Tibial nerve (tissue), 4 donors: ENCODE measurements at places on chromosomes 12 and 14. TPM values are rescaled to one million over a fixed set of nuclear protein-coding genes. Genes with fewer than 3 reads are reported as not detected.
A peak's percentile ranks its signal among the peaks of the same experiment; 100 is the strongest.

Gene CALM1
- total RNA-seq = 147 TPM

Gene MYO1H
- not detected for total RNA-seq

Gene AVPR1A
- 6.9 TPM for total RNA-seq

Gene PLCZ1
- not detected for total RNA-seq

Gene HOXC11
- total RNA-seq = 0.63 TPM

Gene TDP1
- 5.9 TPM for total RNA-seq

Gene TAS2R10
- total RNA-seq = 1.7 TPM

Gene STAB2
- total RNA-seq = not detected

- DNase-seq = no peak
- H3K27me3 ChIP-seq = no peaks in the 10 kb centered on the region
- no peaks in the 10 kb centered on the region for H3K36me3 ChIP-seq
These were observed 106.7 kb downstream of the CRADD start for GRCh38 chr12:93783832-93784231.

DNA sequence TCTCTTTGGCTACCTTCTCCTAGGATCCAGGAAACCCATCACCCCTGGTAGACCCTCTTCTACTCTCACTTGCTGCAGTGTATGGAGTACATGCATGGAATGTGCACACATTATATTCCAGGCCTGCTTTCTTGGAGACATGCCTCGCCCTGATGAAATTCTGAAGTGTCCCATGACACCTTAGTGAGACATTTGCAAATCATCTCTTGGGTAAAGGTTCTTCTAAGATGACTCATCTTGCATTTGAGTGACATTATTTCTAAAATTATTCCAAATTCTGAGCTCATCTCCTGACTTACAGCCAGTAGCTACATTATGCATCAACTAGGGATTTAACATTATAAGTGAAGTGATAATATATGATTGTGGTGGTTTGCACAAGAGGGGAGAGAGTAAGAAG is 49.8 kb downstream of the SDR9C7 start:
- no peak overlapping the region for H3K4me3 ChIP-seq
- H3K27me3 ChIP-seq = no peaks in the 10 kb centered on the region
- H3K36me3 ChIP-seq = no peaks in the 10 kb centered on the region
- H3K4me1 ChIP-seq = no peaks in the 10 kb centered on the region
- no peak for DNase-seq

DNA sequence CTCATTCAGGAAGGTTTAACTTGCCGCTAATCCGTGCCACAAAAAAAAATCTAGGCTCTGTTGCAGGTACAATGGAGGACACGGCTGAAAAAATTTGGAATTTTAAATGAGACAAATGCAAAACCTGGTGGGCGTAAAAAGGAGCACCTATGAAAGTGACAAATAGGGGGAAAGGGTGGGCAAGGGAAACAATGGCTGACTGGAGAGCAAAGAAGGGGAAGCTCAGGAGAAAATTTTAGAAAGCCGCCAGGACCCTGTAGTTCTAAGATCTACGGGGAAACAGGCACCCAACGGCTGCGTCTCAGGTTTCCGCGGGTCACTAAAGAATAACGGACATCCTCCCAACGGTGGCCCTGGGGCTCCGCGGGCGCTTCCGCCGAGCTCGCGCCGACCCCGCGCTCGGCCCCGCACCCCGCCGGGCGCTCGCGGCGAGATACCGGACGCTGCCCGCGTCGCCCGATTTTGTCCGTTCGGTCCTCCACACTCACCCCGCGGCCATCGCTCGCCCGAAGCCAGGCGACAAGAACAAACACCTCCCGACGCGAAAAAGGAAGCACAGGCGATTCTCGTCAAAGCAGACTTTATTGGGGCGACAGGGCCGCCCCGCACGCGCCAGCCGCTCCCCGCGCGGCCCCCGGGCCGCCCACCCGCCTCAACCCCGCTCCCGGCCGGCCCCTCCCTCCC is 1.1 kb upstream of the YY1 start:
- no peaks in the 10 kb centered on the region for H3K27me3 ChIP-seq
- H3K4me3 ChIP-seq = peak overlapping the region; percentile 91
- peak; percentile 48 for DNase-seq
- no peaks in the 10 kb centered on the region for H3K36me3 ChIP-seq
- no peaks in the 10 kb centered on the region for H3K4me1 ChIP-seq

GRCh38 chr12:81128930-81129554 is 51.2 kb downstream of the ACSS3 start:
- H3K27me3 ChIP-seq = no peaks in the 10 kb centered on the region
- no peaks in the 10 kb centered on the region for H3K4me1 ChIP-seq
- H3K4me3 ChIP-seq = no peak overlapping the region
- DNase-seq = no peak

- no peaks in the 10 kb centered on the region for H3K27me3 ChIP-seq
- H3K4me1 ChIP-seq = peaks cover 13% of the 10 kb centered on the region
- H3K36me3 ChIP-seq = no peaks in the 10 kb centered on the region
- no peak for DNase-seq
- no peak overlapping the region for H3K4me3 ChIP-seq
- H3K27ac ChIP-seq = no peak overlapping the region
These were observed 46.8 kb downstream of the AMN start for GRCh38 chr14:102969060-102969791.

GRCh38 chr12:130288206-130288605 is 49.5 kb upstream of the PIWIL1 start:
- no peaks in the 10 kb centered on the region for H3K4me1 ChIP-seq
- H3K4me3 ChIP-seq = no peak overlapping the region
- no peaks in the 10 kb centered on the region for H3K36me3 ChIP-seq

DNA sequence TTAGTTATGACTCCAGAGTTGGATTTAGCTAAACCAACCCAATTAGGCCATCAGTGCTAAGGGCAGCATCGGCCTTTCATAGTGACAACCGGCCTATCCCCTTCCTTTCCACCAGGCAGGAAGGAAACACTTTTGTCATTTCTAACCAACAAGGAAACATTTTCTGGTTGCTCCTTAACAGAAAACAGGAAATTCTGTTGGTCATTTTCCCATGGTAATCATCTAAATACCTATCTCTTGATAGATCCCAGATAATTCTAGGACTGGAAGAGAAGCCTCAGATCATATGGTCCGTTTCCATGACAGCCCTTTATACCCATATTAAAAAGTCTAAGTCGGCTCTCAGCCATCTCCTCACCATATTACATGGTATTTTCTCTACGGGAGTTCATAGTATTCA is 79.2 kb upstream of the USP44 start:
- H3K4me1 ChIP-seq = peaks cover 6% of the 10 kb centered on the region
- no peaks in the 10 kb centered on the region for H3K27me3 ChIP-seq
- H3K27ac ChIP-seq = no peak overlapping the region
- H3K36me3 ChIP-seq = no peaks in the 10 kb centered on the region
- H3K4me3 ChIP-seq = no peak overlapping the region

GRCh38 chr14:49189375-49189774 is 396.8 kb downstream of the RPS29 start:
- H3K27ac ChIP-seq = no peak overlapping the region
- no peak overlapping the region for H3K4me3 ChIP-seq
- no peaks in the 10 kb centered on the region for H3K36me3 ChIP-seq
- DNase-seq = no peak

DNA sequence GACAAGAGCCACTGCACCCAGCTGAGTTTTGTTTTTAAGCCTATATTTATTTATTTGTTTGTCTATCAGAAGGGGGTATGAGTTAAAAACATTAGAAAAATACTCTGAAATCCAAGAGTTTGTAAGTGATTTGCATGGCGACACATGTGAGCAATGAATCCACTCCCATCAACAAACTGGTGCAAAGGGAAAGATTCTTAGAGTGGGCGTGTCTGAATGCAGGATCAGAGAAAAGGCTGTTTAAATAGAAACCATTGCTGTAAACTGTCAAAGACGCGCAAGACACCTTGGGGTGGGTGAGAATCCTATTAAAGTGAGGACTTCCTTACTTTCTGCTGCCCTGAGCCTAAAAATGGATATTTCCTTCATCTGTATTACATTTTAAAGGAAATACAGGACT is 51.9 kb downstream of the ZFYVE26 start:
- no peak overlapping the region for H3K27ac ChIP-seq
- H3K4me1 ChIP-seq = no peaks in the 10 kb centered on the region
- H3K27me3 ChIP-seq = no peaks in the 10 kb centered on the region

- DNase-seq = no peak
- H3K4me1 ChIP-seq = peaks cover 5% of the 10 kb centered on the region
- H3K27ac ChIP-seq = peak overlapping the region; percentile 72
- no peaks in the 10 kb centered on the region for H3K36me3 ChIP-seq
These were observed 610 bp downstream of the VSIG10 start for GRCh38 chr12:118103201-118103600.

GRCh38 chr12:79402606-79403005 is 288.2 kb downstream of the PAWR start:
- no peak overlapping the region for H3K4me3 ChIP-seq
- no peaks in the 10 kb centered on the region for H3K27me3 ChIP-seq
- no peak for DNase-seq
- H3K27ac ChIP-seq = no peak overlapping the region
- H3K4me1 ChIP-seq = no peaks in the 10 kb centered on the region

DNA sequence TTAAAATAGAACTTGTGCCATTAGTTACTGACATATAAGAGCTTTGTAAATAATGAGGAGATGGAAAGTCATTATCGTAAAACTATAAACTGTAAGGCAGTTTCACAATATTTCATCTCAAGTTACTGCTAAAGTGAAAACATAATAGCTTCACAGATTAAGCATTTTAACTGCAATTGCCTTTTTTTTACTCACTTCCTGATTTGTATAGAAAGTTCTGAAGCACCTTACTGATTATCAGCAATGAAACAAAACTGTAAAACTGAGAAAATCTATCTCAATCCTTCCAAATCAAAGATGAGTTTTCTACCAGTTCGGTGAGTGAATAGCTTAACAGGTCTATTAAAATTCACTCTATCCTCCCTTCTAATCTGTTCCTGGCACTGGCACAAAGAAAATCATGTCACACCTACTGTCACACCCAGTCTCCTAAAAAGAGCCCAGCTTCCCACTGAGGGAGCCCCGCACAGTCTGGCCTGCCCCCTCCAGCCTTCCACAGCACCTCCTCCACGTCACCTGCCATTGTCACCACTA is 161.4 kb upstream of the ABCD2 start:
- peaks cover 6% of the 10 kb centered on the region for H3K36me3 ChIP-seq
- DNase-seq = no peak
- H3K27ac ChIP-seq = no peak overlapping the region
- H3K4me1 ChIP-seq = no peaks in the 10 kb centered on the region
- H3K4me3 ChIP-seq = no peak overlapping the region

DNA sequence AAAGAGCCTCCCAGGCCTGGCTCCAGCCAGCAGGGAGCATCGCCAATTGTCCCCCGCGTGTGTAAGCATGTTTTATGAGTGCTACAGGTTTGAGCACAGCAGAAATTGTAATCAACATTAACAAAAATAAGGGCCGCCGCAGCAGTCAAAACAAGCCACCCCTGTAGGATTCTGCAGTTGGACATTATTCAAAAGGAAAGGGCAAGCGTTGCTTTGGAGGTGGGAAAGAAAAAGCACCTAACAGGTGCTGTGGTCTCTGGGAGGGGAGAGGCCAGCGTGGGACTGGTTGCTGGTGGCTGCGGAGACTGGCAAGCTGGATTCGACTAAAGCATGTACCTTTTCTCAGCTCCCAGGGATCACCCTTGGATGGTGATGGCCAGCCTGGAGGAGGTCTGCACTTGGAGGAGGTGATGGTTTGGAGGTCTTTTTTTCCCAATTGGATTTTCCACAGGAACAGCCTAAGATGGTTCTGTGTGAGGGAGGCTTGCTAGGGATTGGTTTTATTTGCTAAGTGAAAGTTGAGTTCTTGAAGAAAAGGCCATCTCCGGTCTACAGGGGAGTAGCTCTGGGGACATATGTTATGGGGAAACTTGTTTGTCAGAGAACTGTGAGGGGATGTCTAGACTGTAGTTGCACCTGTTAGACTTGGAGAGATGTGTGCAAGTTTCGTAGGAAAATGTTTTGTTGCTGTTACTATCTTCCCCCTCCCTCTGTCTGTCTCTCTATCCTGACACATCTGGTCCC is 2.0 kb downstream of the DYRK2 start:
- H3K27ac ChIP-seq = peak overlapping the region; percentile 65
- peaks cover 10% of the 10 kb centered on the region for H3K4me1 ChIP-seq
- no peaks in the 10 kb centered on the region for H3K36me3 ChIP-seq
- peak overlapping the region; percentile 89 for H3K4me3 ChIP-seq
- no peaks in the 10 kb centered on the region for H3K27me3 ChIP-seq

DNA sequence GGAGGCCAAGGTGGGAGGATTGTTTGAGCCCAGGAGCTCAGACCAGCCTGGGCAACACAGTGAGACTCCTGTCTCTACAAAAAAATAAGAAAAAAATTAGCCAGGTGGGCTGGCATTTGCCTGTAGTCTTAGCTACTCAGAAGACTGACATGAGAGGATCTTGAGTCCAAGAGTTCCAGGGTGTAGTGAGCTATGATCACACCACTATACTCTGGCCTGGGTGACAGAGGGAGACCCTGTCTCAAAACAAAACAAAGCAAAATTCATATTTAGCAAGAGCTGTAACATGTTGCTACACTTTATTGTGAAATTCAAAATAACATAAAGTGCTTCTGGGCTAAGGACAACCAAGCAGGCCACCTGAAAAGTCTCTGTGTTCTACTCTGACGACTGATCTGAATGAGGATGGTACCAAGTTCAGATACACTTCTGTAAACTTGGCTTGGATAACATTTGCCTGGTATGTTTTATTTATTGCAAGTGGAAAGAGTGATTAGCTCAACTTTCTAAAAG is 11.6 kb upstream of the STRN3 start:
- H3K27ac ChIP-seq = no peak overlapping the region
- H3K4me1 ChIP-seq = no peaks in the 10 kb centered on the region
- no peak overlapping the region for H3K4me3 ChIP-seq
- no peak for DNase-seq
- no peaks in the 10 kb centered on the region for H3K27me3 ChIP-seq

DNA sequence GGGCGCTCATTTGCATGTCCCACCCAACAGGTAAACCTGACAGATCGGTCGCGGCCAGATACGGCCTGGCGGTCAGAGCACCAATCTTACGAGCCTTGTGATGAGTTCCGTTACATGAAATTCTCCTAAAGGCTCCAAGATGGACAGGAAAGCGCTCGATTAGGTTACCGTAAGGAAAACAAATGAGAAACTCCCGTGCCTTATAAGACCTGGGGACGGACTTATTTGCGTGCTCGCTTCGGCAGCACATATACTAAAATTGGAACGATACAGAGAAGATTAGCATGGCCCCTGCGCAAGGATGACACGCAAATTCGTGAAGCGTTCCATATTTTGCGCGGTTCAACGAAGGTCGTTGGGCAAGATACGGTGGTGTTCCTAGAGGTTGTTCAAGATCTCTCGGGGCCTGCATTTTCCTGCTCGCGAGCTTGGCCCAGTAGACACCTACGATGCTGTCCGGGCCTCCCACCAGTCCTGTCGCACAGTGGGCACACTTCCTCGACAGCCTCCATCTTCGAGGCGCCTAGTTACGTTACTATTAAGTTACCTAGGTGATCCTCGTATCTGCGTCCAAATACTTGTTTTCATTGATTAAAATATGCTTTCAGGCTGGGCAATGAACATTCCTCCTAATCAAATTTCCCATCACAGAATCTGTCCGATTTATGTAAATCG is at the start of gene RNU6-7:
Gene RNU6-7 (plus strand): TSS at position 230 of the 675 bp plus-strand sequence.
- no peaks in the 10 kb centered on the region for H3K27me3 ChIP-seq

- no peak overlapping the region for H3K4me3 ChIP-seq
These were observed 423.2 kb downstream of the GLT1D1 start for GRCh38 chr12:129276361-129277060.

- no peak overlapping the region for H3K27ac ChIP-seq
- H3K4me3 ChIP-seq = no peak overlapping the region
- no peaks in the 10 kb centered on the region for H3K4me1 ChIP-seq
- H3K27me3 ChIP-seq = no peaks in the 10 kb centered on the region
These were observed 53.8 kb upstream of the NTF3 start for GRCh38 chr12:5377997-5378592.
